ENCODE measurements at places on chromosomes 1 and 21.

- no peak for DNase-seq
These were observed 191.4 kb downstream of the FOXD2 start for GRCh38 chr1:47629201-47629600.

DNA sequence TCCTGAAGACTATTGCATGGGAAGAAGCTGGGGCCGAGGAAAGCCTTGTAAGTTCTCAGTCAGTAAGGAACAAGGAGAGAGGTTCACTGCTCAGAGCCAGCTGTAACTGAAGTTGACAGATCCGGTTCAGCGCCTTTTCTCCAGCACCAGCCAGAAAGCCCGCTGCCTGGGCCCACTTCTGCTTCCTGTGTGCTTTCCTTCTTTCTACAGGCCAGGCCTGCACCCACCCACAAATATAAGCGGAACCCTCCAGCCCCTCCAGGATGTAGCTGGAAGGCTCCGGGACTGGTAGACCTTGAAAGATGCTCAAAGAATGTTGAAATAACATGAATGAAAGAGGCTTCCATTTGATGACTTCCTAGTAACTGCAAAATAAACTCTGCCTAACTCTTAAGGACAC lies 38.8 kb downstream of the PARP1 start:
- no peak for DNase-seq

GRCh38 chr1:39722495-39722894 lies 16.2 kb upstream of the PPIE start:
- peak; percentile 29 for DNase-seq

DNA sequence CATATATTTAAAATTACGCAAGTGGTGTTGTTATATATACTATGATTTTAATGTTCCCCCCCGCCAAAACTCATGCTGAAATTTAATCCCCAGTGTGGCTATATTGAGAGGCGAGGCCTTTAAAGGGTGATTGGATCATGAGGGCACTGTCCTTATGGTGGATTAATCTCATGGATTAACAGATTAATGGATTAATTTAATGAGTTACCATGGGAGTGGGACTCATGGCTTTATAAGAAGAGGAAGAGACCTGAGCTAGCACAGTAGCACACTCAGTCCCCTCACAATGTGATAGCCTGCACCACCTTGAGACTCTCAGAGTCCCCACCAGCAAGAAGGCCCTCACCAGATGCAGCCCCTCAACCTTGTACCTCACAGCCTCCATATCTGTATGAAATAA lies 34.8 kb downstream of the C1orf198 start:
- no peak for DNase-seq

DNA sequence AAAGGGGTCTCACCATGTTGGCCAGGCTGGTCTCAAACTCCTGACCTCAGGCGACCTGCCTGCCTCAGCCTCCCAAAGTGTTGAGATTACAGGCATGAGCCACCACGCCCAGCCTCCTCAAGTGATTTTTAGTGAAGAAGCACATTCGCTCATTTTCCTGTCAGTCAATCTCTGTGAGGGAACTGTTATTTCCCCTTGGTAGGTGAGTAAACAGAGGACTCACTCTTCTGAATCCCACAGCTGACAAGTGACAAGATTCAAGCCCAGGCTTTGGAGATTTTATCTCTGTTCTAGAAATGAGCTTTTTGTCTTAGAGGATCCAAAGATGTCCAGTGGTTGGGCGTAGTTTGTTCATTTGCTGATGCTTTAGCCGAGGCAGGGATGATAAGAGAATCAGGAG lies 43.9 kb upstream of the TACSTD2 start:
- no peak for DNase-seq

DNA sequence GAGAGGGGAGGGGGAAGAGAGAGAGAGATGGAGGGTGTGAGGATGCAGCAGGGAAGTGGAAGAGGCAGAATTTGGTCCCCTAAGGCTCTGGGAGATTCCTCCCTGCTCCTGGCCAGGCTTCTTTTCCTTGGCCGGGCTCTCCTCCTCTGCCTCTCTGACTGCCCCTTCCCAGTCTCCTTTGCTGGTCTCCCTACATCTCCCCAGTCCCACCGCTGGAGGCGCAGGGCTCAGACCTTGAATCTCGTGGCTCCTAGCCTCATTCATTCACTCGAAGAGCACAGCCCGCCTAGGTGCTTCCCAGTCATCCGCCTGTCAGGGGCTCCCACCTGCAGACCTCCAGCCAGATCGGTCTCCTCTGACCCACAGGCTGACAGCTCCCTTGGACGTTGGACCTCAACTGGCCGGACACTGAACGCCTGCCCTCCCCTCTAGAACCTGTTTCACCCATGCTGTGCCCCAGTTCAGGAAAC lies 76.5 kb downstream of the VWA5B1 start:
- DNase-seq: peak; percentile 56

DNA sequence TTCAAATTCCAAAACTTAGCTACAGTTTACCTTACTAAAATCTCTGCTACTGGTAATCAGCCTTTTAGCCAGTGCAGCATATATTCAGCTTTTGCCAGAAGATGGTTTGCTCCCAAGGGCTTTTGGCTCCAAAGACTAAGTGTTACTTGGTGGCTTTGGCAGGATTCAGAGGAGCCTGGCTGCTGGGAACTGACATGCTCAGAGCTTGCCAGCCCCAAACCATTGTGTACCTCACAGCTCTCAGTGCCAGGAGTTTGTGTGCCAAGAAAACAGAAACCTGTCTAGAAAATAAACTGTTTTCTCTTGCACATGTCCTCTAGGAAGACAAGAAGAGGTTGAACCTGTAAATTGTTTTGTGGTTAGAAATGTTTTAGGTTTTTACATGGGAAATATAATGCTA lies 315.9 kb downstream of the ST6GALNAC3 start:
- DNase-seq: no peak

- no peak for DNase-seq
These were observed 243.4 kb downstream of the KIF26B start for GRCh38 chr1:245398180-245398579.

DNA sequence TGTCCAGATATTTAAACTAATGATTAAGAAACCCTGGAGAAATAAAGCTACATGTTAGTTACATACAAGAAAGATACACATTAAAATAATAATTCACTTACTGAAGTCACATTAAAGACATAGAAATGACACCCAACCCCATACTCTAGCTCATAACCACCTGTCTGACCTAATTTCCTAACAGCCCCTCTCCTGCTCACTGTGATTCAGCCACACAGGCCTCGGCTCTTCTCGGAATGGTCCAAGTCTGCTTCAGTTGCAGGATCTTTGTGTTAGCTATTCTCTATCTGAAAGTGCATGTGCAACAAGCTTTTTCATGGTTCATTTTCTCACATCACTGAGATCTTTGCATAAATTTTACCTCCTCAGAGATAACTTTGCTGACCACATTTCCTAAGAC lies 209.8 kb downstream of the TM2D1 start:
- no peak for DNase-seq

- no peak for DNase-seq
These were observed 621.9 kb downstream of the NPHP4 start for GRCh38 chr1:5370311-5370710.

- peak; percentile 38 for DNase-seq
These were observed 31.0 kb downstream of the NCAM2 start for GRCh38 chr21:21029164-21029563.

DNA sequence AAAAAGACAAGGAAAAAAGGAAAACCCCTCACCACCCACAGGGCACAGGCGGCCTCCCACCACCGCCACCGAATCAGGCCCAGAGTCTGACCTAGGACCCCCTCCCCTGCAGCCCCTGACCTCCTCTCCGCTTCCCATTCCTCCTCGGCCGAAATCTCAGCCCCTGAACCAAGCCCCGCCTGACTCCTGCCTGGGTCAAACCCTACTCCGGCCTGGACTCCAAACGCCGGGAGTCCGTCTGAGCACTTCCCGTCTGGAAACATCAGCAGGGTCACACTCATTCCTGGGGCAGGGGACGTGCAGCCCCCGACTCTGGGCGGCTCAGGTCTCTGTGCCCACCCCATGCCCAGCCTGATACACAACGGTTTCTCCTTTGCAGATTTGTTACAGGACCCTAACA lies 26.4 kb upstream of the SUMO3 start:
- no peak for DNase-seq

DNA sequence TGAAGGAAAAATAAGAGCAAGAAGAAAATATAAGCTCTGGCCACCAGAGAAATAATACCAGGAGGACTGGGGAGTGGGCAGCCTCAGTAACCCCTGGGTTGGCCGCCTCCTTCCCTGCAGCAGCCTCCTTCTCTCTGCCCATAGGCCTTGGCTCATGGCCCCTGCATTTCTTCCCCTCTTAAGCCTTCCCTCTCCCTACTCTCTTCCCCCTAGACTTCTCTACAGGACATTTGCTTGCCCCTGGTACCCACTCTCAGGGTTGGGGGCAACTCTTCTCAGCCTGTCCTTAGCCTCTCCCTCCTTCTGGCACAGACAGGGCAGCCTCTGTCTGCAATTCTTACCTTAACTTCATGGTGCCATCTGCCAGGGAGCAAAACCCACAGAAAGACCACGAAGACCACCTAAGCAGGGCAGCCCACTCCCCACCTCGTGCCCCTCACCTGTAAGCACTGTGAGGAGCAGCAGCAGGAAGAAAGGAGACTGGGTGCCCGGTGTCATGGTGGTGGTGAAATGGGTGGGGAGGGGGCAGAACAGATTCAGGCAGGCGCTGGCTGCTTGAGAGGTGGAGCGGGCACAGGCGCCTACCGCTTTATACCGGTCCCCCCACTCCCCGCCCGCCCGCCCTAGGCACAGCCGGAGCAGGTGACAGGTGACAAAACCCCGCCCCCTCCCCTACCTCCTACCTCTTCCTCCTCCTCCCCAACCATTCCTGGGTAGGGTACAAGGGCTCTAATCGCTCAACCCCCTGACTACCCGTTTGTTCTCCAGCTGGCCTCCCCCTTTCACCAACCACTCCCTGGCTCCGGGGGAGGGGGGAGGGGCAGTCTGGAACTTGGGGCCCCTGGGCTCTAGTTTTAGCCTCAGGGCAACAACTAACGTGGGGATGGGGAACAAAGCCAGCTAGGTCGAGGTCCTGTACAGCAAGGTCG lies 15.1 kb downstream of the THBS3 start:
- no peak for DNase-seq

- peak; percentile 76 for DNase-seq
These were observed at the start of gene FMN2 for GRCh38 chr1:240091614-240092300. Gene FMN2, plus strand, starts transcription at chr1:240091883. Its CDS starts 227 bp downstream, at chr1:240092110.

- no peak for DNase-seq
These were observed 329.3 kb downstream of the DSCAM start for GRCh38 chr21:40517646-40518045.

GRCh38 chr1:58857680-58858673 lies 74.1 kb upstream of the JUN start:
- DNase-seq: no peak

- DNase-seq: peak; percentile 45
These were observed 119.9 kb downstream of the ACBD6 start for GRCh38 chr1:180382326-180383115.

DNA sequence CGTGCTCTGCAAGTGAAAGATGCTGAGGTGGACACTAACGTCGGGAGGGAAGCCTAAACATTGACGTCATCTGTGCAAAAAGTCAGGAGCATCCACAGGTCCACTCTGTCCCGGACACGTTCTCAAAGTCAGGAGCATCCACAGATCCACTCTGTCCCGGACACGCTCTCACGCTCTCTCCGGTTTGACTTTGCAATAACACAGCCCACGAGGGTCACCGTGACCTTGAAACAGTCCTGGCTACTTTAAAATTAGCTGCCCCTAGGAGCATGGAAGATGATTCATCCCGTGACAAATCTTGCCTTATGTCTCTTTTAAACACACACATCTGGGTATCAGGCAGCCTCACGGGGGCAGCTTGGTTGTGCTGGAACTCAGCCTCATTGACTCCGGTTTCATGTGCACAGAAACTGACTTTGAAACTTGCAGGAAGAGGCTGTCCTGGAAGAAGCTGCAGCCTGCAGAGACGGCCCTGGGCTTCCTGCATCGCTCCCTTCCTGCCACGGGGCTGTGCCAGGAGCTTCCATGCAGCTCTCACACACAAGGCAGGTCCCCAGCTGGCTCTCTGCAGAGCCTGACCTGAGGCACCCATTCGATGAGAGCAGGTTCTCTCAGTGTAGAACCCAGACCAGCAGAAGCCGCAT lies 18.1 kb upstream of the COL18A1 start:
- peak; percentile 90 for DNase-seq

- peak; percentile 12 for DNase-seq
These were observed 923.4 kb downstream of the NCAM2 start for GRCh38 chr21:21921410-21922232.

- peak; percentile 92 for DNase-seq
These were observed 8.0 kb upstream of the ANGPTL3 start for GRCh38 chr1:62589321-62589720.

GRCh38 chr1:47558601-47559593 lies 121.1 kb downstream of the FOXD2 start:
- DNase-seq: no peak

- DNase-seq: no peak
These were observed 794 bp downstream of the KRTAP12-3 start for GRCh38 chr21:44658541-44658910.

DNA sequence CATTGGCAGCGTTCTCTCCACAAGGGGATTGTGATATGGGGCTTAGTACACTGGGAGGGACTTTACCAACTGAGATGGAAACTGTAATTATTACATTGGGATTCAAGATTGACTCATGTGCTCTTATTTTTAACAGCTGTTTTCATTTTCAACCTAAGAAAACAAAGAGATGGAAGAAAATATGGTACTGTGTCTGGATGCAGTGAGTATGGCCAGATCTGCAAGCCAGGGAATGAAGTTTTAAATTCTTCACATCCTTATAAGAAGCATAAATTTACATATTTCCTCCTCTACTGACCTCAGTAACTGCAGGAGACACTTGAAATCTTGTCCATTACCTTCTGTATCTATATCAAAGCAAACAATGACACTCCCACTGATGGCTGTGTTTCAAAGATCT lies 81.5 kb upstream of the EDEM3 start:
- DNase-seq: peak; percentile 34

DNA sequence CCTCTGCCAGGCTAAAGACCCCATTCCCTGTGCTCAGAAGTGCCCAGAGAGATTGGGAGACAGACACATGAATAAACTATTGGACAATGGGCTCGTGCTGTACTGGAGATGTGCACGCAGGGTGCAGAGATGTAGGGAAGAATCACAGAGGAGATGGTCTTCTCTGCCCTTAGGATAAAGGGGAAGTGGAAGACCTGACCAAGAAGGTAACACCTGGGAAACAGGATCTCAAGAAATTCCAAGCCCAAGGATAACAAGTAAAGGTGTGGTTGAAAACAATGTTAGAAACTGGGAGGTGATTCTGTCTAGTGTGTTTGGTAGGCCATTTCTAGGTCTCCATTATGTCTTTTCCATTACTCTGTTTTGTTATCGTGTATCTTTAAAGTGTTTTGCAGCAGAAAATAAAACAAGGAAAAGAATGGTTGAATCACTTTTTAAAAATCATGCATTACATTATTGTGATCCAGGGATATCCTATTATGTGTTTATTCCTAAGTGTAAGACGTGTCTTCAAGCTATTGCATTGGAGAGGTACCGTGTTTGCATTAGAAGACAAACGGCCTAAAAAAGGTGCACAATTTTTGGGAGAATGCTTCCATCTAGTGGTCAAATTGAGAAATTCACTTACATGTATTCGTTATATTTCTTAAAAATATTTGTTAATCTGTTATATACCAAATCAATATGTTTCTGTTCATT lies 40.8 kb upstream of the KCTD3 start:
- DNase-seq: peak; percentile 52

DNA sequence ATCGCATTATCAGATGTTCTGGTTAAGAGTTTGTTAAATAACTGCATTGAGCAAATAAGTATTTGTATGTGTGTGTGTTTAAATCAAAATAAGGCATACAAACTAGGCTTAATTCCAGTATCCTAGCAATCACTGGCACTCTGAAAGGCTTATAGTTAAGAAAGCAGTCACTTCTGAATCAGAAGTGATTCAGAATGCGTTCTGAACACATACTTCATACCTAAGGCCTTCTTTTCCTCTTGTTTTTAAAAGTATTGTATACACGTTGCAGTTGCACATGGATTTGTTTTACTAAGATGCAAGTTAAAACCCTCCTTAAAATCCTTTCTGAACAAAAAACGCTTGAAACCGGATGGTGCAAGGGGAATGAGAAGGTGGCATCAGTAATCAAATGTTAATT lies 238.4 kb upstream of the DMRTA2 start:
- DNase-seq: no peak
